ENCODE measurements at places on chromosomes 4 and X.

- DNase-seq, result no peak
These were observed 37.1 kb upstream of the SLC7A11 start for GRCh38 chr4:138279286-138279685.

DNA sequence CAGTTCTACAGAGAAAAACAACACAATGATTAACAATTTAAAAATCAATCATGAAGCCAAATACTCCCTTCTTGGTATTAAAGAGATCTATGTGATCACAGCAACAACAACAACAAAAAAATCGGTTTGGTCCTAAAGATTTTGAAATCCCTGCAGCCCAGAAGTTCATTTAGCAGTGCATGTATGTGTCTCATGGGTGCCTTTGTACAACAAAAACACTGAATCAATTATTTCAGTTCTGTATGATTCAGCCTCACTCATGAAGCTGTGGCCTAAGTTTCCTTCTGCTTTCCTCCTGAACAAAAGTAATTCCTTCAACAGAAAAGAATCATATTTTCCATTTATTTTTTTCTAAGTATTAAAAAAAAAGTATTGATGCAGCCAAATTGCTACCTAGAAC is 393.4 kb upstream of the NDST3 start:
- DNase-seq, result no peak

- no peak for DNase-seq
These were observed 29.1 kb downstream of the NELFA start for GRCh38 chr4:1979477-1980196.

- peak; percentile 5 for DNase-seq
These were observed 3.5 kb downstream of the ZXDA start for GRCh38 chrX:57906790-57907189.
